ENCODE measurements at places on chromosomes 5 and 9. TPM values are rescaled to one million over a fixed set of nuclear protein-coding genes. Genes with fewer than 3 reads are reported as not detected.

DNA sequence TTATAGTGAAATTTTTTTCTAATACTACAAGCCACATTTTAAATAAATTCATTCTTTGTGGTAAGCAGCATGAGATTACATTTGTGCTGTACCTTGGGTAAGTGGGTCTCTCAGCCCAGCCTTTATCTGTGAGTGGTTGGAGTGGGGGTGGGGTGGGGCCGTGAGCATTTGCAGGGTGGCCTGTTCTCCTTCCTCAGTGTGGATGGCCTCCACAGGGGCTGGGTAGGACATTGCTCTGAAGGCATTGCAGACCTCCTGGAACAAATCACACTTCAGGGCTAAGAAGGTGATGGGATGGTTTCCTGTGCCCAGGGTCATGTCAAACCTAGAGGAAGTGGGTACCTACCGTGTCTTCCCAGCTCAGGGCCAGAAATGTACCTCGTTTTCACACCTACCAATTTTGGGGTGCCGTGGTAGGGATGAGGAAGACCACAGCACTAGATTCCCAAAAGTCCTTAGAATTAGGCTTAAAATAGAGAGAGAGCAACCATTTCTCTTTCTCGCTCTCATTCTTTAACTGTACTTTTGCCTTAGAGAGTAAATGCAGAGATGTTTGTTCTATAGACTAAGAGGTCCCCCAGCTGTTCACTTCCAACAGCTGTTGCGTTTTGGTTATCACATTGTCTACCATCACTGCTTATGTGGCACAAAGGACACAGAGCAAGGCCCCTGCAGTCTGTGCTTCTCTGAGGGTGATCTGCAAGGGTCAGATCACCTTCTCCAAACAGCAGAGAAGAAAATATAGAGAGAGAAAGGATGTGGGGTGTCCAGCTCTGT, 83.4 kb upstream of the CTSL start:
- DNase-seq: no peak

- no peak for DNase-seq
Measured at GRCh38 chr9:14192556-14192955, 121.4 kb downstream of the NFIB start.

DNA sequence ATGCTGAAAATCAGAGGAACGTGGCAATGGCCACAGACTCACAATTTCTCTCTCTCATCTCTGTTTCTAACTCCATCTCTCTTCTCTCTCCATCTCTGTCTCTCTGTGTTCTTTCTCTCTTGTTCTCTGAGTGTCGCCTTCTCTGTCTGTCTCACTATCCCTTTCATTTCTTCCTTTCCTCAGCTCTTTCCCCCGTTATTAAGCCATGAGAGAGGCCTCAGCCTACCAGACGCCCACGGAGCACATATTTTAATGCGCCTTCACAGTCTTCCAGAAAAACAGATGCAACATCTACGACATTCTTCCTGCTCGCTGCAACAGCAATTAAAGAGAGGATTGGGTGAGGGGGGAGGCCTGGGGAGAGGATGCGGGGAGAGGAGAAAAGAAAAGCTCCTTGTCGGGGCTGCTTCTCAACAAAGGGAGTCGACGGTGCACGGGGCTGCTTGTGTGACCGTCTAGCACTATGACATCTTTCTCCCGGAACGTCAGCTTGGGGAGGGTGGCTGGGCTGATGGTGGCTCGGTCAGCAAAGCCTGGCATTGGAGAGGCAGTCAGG, 37.7 kb upstream of the NEURL1B start:
- no peak for DNase-seq

- no peak for DNase-seq
Measured at GRCh38 chr9:14303521-14303920, 10.4 kb downstream of the NFIB start.

NR5A1 gene
- not detected for polyA plus RNA-seq

ACOT12 gene
- polyA plus RNA-seq: not detected
